Stimulated activated CD4-positive, alpha-beta T cell treated with anti-CD3 and anti-CD28 coated beads, Interleukin-12 subunit alpha, Interleukin-12 subunit beta, amount 100 ng/mL, for 24 hours (primary cell): ENCODE measurements at places on chromosomes 4 and X.

DNA sequence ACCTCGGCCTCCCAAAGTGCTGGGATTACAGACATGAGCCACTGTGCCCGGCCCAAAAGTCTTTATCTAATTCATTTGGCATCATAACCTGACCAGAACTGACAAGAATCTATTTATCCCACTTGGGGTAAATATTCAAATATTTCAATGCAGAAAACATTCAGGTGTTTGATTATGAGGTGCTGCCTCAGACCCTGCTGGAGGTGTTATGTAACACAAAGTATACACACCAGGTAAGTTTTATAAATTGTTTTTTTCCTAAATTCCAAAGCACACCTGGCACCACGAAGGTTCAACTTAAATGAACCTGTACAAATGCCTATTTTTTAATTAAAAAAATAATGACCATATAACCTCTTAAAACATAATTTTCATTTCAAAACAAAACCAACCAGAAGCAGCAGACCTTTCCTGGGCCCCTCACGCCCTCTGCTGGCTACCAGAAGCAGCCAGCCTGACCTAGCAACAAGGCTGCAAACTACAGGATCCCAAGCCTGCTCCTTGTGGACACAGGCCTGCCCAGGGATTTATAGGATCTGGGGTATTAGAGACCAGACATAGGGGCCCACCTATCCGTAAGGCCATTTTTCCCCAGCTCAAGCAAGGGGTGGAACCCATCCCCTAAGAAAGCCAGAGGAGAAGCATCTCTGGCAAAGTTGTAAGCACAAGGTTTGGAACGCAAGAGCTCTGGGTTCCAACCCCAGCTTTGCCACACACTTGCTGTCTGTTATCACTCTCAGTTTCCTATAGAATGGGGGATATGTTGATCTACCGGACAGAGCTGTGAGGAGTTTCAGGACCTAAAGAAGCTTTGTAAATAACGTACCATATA, 11.7 kb downstream of the OTUD5 start:
- DNase-seq, result no peak

GRCh38 chr4:77990456-77990855, 66.7 kb upstream of the FRAS1 start:
- no peak for DNase-seq

DNA sequence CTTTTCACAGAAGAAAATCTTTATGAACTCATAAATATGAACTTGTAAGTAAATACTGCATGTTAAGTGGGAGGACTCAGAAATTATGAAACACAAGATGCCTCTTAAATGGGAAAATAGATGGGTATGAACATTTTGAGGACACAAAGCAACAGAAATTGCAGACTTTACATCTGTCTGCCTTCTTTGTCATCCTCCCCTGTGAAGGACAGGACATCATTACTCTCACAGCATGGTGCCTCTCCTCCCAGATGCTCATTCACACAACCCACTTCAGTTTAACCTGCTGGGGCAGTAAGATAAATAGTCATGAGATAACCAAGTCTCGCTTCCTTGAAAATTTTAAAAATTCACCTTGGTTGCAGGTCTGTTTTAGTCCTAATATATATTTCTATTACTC, 144.5 kb downstream of the APBB2 start:
- no peak for DNase-seq

DNA sequence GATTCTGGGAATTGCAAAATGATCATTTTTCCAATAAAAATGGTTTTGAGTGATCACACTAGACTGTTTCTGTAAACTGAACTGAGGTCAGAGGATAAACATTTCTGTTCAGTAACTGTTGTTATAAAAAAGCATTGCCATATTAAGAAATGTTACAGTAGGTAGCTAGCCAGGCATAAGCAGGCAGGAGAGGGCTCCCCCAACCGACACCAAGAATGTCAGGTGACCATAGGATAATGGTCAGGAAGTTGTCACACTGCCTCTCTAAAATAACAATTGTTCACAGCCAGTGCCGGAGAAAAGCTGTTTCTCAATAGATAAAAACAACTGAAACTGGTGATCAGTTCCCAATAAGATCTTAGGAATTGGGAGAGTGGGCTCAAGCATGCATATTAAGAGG, 306.2 kb upstream of the SLIT2 start:
- no peak for DNase-seq

GRCh38 chr4:15894921-15895916, 43.3 kb downstream of the FGFBP1 start:
- no peak for DNase-seq

- DNase-seq, result no peak
Measured at GRCh38 chr4:18366892-18367291, 345.3 kb upstream of the LCORL start.
